ENCODE measurements at places on chromosomes 6 and 20.

DNA sequence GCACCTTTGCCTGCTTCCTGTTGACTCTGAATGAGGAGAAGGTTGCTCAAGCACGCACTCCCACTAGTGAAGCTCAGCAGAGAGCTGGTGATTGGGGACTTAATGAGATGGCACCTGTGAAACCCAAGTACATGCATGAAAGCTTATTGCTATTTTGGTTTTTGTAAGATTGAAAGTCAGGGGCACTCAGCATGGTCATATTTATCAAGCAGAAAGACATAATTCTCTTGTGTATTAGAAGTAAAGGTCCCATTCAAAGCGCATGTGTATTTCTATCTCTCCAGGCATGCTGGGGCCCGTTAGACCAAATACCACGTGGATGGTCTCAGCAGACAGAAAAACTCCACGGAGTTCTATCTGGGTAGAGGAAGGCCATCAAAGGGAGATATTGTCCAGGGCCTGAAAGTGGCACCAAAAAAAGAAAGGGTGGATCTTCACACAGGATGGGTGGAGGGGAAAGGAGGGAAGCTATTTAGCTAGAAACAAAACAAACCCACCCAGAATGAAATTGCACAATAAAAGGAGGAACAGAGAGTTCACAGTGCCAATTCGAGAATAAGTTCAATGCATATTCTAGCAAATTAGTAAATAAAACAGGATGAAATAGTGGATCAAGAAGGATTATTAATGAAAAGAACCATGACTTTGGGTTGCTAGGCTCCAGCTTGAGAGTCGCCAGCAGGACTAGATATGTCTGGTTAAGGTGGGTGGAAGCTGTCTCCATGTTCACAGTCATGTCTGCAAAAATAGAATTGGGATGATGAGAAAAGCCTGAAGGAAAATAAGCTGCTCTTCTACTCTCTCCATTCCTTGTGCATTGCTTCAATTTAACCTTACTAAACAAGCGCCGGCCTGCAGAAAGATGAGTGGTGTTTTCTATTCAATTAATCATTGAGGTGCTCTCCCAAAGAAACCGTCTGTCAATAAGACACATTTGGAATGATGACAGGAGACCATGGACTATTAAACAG lies 224.9 kb upstream of the DTNBP1 start:
- no peak for DNase-seq

GRCh38 chr6:144561455-144562043 lies 276.4 kb downstream of the UTRN start:
- DNase-seq = no peak

- peak; percentile 25 for DNase-seq
These were observed 556 bp downstream of the PANK2 start for GRCh38 chr20:3889489-3890397.

DNA sequence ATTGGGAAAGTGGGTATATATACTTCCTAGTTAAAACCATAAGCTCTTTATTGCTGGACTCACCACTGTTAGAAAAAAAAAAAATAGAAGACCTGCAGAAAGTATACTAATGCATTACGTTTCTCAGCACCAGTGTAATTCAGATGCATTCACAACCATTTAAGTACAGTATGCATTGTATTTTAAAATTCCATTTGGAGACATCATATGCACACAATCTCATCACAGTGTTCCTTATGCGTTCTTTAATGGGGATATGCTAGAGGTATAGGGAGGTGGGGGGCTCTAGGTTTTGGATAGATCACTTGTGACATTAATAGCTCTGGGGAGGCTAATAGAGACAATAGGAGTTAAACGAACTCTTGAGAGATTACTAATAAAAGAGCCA lies 9.4 kb downstream of the TFAP2A start:
- DNase-seq = no peak

GRCh38 chr6:25192590-25193459 lies 86.3 kb upstream of the CARMIL1 start:
- DNase-seq = no peak

- no peak for DNase-seq
These were observed 33.8 kb downstream of the FRMD1 start for GRCh38 chr6:168045141-168045691.

- DNase-seq = no peak
These were observed 350.0 kb upstream of the PRND start for GRCh38 chr20:4371623-4372251.

GRCh38 chr6:16632101-16632500 lies 129.2 kb downstream of the ATXN1 start:
- no peak for DNase-seq

DNA sequence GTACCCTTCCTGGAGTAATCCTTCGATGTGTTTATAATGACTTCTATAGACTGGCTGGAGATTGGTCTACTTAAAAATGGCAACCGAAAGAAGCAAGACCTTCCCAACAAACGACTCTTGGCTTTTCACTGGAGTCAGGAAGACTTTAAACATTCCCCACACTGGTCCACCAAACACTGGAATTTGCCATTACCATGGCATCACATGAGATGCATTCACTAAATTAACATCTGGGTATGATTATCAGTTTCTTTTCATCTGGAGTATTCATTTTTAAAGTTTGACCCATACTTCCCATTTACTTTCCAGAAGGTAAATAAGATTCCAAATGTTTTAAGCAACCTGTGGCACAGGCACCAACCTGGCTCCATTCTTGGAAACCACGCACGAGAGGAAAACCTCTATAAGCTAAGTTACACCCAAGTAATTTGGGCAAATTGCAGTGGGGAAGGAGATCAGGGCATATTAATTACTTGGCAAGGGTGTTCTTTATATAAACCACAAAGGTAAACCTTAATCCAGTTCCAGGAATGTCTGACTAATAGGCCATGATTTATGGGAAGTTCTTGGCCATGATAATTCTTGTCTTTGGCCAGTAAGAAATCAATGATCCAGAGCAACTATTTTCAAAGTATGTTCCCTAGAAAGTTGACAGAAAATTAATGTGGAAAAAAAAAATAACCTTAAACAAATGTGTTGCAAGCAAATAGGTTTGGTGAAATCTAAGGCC lies 190.0 kb upstream of the COL21A1 start:
- DNase-seq = no peak

DNA sequence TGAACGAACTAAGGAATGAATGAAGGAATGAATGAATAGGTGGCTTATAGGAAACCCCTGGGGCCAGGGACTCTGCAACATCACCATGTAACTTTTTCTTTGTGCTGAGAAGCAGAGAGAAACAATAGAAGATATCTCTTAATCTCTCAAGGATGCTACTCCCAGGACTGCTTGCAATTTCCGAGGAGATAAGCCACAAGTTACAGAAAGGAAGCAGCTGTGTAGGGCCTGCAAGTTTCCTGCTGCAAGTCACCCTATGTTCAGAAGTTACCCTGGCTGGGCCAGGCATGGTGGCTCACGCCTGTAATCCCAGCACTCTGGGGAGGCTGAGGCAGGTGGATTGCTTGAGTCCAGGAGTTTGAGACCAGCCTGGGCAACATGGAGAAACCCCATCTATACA lies 7.3 kb upstream of the MAVS start:
- DNase-seq = no peak

GRCh38 chr20:15345287-15345686 lies 1007.9 kb upstream of the FLRT3 start:
- no peak for DNase-seq

DNA sequence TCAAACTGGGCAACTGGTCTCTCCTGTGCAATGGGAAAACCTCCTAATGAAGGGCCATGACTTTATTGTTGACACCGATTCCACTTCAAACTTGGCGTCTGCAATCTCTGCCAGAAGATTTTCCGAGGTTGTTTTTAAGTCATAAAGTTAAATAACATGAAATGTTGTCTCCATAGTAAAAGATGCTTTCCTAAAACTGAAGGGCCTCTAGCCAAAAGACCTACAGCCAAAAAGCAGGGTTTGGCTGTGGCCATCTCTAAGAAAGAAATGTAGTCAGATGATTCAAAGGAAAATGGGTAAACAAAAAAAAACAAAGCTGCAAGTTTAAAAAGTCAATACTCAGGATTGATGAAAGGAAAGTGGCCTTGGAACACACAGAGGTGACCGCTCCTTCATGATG lies 14.1 kb downstream of the CD93 start:
- no peak for DNase-seq

GRCh38 chr20:58851221-58851968 lies 693 bp upstream of the GNAS-AS1 start:
- DNase-seq = no peak

GRCh38 chr6:138800377-138801150 lies 4.7 kb downstream of the ECT2L start:
- DNase-seq = no peak

DNA sequence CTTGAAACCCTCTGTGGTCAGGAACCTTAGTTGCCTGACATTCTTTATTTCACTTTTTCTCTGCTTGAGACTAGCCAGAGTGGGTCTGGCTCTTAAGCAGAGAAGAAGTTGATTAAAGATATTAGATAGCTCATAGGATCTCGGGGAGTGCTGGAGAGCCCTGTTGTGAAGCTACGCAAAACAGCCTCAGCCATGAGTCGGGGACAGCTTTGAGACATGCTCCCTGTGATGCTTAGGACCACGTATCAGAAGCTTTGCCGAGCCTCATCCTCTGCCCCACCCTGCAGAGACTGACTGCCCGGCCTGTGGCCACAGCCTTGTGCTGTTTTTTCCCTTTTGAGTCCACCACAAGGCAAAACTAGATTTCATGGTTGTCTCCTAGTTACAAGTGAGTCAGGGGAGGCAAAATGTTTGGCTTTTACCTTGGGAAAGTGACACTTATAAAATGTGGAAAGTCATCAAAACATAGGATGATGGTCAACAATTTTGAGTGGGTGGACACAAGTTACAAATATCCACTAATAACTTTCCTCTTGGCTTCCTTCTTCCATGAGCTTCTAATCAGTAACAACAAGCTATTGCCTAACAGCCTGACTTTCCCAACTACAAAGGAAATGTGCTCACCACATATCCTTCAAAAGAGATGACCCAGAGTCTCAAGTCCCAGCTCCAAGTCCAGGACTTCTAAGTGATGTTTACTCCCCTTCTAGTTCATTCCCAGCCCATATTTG lies 108.4 kb downstream of the JAG1 start:
- no peak for DNase-seq

DNA sequence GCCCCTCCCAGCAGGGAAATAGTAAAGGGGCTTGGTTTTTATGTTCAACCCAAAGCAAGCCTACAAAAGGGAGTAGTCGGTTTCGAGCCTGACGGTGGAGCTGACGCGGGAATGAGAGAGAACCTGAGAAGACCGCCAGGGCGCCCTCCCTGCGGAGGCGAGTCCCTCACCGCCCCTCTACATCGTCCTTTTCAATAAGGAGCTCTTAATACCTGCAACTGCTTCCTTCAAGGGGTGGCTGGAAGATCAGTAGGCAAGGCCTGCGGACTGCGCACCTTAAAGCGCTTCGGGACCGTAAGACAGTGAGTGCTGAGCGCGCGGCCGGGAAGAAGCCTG lies 709 bp upstream of the ZNF76 start:
- DNase-seq = no peak

- no peak for DNase-seq
These were observed 18.0 kb downstream of the BAG2 start for GRCh38 chr6:57190140-57190539.

DNA sequence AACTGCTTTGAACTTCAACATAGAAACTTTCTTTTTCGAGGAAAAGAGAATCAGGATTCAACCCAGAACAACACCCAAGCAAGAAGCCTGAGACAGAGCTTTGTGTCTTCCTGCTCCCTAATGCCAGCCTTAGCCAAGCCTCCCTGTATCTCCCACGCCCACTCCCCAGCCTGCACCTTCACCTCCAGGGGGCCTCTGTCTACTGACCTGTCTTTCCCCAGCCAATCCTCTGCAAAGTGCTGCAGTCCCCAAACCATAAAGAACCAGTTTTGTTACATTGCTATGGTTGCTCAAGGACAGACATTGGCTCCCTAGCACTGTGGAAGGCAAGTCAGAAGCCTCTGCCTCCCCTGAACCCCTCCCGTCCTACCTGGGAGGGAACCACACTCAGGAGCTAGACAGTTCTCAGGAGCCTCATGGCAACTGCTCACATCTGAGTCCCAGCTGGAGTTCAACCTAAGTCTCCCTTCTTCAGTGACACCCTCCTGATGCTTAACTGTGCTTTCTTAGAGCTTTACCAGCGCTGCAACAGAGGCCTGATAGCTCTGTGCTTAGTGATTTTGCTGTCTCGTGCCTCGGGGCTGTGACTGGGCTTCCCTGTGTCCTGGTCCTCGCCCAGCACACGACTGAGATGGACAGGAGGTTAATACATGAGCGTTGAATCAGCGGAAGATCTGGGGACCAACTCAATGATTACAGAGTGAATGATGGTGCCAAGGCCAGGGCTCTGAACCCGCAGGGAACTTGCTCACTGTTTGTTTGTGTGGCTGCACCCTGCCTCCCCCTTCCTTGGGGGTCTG lies 101.5 kb upstream of the DUSP22 start:
- DNase-seq = no peak

DNA sequence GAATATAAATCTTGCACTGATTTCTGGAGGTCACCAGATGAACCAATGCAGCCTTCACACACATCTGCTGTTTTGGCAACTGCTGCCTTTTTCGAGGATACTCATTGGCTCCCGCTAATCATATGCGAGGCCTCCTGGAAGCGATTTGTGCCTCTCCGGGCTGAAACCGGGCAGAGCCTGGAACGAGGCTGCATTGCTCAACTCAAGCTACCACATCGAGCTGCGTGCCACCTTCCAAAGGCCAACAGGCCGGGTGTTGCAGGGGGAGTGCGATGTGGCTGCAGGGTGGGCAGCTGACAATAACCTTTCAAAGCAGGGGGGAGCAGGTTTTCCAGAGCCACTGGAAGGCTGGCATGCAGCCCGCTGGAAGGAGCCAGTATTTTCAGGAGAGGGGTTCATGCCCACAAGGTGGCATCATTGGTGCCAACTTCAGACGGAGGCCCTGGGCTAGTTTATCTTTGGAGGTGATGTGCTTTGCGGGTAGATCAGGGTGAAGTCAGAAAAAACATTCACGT lies 122.6 kb upstream of the IFNGR1 start:
- peak; percentile 75 for DNase-seq

GRCh38 chr6:37765182-37765775 lies 54.2 kb upstream of the ZFAND3 start:
- no peak for DNase-seq

DNA sequence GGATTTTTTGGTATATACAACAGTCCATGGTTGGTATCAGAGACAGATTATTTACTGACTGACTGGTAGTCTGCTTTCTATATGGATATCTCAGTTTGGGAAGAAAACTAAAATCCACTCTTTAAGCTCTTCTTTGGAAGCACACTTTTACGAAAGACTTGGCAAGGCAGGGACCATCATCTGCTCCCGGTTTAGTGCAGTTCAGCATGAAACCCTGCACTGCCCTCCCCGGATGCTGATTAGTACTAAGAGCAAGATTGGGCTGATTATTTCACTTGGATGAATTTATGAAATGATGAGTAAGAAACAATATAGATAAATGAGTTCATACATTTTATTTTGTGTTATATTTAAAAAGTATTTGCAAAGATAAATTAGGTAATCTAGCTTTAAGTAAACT lies 56.3 kb downstream of the RGS17 start:
- no peak for DNase-seq

- DNase-seq = no peak
These were observed 48.1 kb downstream of the PSMG4 start for GRCh38 chr6:3306848-3307247.

- DNase-seq = no peak
These were observed 152.9 kb downstream of the JARID2 start for GRCh38 chr6:15398633-15399275.
